ENCODE measurements at places on chromosomes 1 and 21.

- peaks cover 11% of the 10 kb centered on the region for H3K4me1 ChIP-seq
- peaks cover 51% of the 10 kb centered on the region for H3K36me3 ChIP-seq
- H3K27me3 ChIP-seq, result no peaks in the 10 kb centered on the region
- H3K4me3 ChIP-seq, result no peak overlapping the region
- H3K27ac ChIP-seq, result no peak overlapping the region
These were observed 32.6 kb downstream of the SLC16A1 start for GRCh38 chr1:112923234-112923958.

DNA sequence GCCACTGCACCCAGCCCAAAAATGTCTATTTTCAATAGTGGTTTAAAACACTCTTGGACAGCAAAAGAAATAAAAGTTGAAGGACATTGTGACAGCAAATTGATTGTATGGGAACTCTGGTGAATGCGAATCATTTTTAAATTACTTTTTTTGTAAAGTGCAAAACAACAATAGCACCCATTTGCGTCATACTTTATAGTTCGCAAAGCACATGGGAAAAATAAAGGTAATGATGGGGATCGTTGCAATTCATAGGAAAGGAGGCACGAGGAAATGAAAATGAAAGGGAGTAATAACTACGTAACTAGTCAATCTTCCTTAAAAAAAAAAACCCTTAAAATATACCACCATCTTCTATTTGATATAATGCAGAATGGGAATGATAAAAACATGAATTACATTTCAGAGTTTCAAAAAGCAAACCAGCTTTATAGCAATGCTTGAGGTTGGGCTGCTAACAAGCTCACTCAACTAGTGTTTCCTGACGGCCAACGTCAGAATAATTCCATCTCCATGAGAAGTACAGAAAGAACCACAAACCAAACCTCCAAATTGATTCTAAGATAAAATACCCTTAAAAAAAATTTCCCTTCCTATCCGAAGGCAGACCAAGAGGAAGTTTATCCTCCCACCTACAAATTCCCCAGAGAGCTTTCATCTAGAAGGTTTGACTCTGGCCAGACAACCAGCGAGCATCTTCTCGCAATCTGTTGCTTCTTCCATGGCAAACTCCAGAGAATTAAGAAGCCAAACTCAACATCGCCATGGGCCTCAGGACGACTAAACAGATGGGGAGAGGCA lies at the start of gene EDARADD:
EDARADD (plus strand) TSS at position 606 of the 801 bp plus-strand sequence; CDS start at position 765, 159 bp downstream.
- peak within 1 kb of the TSS; percentile 88 for H3K27ac ChIP-seq
- H3K27me3 ChIP-seq, result no peaks in the 10 kb centered on the region
- DNase-seq, result no peak
- no peaks in the 10 kb centered on the region for H3K36me3 ChIP-seq
- H3K4me3 ChIP-seq, result peak within 1 kb of the TSS; percentile 84

DNA sequence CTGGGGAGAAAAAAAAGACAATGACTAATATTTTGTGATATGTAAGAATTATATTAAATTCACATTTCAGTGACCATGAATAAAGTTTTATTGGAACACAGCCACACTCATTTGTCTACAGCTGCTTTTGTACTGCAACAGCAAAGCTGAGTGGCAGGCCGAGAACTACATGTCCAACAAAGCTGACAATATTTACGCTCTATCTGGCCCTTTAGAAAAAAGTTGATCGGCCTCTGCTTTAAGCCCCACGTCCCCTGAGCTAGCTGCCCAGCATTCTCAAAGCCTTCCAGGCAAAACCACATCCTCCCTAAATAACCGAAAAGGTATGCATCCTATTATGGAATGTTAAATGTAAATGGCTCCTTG lies 8.6 kb downstream of the SLC2A1 start:
- H3K36me3 ChIP-seq, result no peaks in the 10 kb centered on the region
- peaks cover 100% of the 10 kb centered on the region for H3K4me1 ChIP-seq
- H3K27me3 ChIP-seq, result no peaks in the 10 kb centered on the region

GRCh38 chr1:236425031-236425663 lies 31.1 kb downstream of the EDARADD start:
- H3K27me3 ChIP-seq, result no peaks in the 10 kb centered on the region
- H3K36me3 ChIP-seq, result no peaks in the 10 kb centered on the region
- no peak overlapping the region for H3K27ac ChIP-seq

- no peak for DNase-seq
- H3K36me3 ChIP-seq, result no peaks in the 10 kb centered on the region
- no peaks in the 10 kb centered on the region for H3K4me1 ChIP-seq
- H3K4me3 ChIP-seq, result no peak overlapping the region
These were observed 83.9 kb upstream of the ARTN start for GRCh38 chr1:43849670-43850069.

DNA sequence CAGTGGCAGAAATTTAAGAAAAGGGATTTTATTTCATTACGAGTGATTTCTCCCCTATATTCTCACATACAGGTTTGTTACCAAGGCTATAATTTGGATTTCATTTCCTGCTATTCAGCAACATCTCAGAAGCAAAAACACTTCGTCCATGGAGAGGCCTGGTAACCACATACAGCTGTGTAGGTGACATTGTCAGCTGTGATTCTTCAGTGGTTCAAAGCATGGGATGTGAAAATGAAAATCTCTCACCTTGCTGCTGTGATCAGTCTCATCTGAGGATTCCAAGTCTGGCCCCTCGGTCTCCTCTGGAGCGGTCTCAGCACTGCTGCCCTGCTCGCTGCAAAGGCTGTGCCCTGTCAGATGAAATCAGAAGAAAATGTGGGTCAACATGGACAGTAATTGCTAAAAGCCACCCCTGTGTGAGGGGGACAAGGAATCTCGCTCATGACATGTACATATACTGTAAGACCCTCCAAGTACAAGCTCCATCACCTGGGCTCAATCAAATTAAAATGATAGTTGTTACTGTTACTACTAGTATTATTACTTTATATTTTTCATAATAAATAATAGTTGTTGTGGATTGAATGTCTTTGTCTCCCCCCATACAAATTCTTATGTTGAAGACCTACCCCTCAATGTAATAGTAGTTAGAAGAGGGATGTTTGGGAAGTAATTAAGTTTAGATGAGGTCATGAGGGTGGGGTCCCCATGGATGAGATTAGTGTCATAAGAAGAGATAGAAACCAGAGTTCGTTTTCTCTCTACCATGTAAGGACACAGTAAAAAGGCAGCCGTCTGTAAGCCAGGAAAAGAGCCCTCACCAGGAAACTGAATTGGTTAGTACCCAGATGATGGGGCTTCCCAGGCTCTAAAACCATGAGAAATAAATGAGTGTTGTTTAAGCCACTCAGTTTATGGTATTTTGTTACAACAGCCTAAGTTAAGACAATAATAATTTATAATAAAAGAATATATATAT lies 126.7 kb upstream of the KRTAP19-8 start:
- no peak overlapping the region for H3K4me3 ChIP-seq
- no peaks in the 10 kb centered on the region for H3K4me1 ChIP-seq
- H3K27ac ChIP-seq, result no peak overlapping the region
- no peaks in the 10 kb centered on the region for H3K36me3 ChIP-seq
- no peaks in the 10 kb centered on the region for H3K27me3 ChIP-seq

- H3K36me3 ChIP-seq, result no peaks in the 10 kb centered on the region
- no peak for DNase-seq
- H3K4me1 ChIP-seq, result peaks cover 89% of the 10 kb centered on the region
- H3K27ac ChIP-seq, result peak overlapping the region; percentile 97
- H3K27me3 ChIP-seq, result no peaks in the 10 kb centered on the region
These were observed 1.0 kb upstream of the SLC6A9 start for GRCh38 chr1:44032170-44032790.

- H3K27me3 ChIP-seq, result no peaks in the 10 kb centered on the region
- no peak for DNase-seq
- H3K27ac ChIP-seq, result peak overlapping the region; percentile 15
- no peak overlapping the region for H3K4me3 ChIP-seq
- H3K4me1 ChIP-seq, result peaks cover 10% of the 10 kb centered on the region
- no peaks in the 10 kb centered on the region for H3K36me3 ChIP-seq
These were observed 9.8 kb downstream of the COL8A2 start for GRCh38 chr1:36115200-36115669.

Measured in esophagus squamous epithelium (tissue), 5 donors.